Activated CD8-positive, alpha-beta memory T cell treated with anti-CD3 and anti-CD28 coated beads, Interleukin-2, amount 50 U/mL, for 4 hours (primary cell): ENCODE measurements at places on chromosomes 5 and 9.

GRCh38 chr5:14715481-14715880 is 51.0 kb downstream of the OTULIN start:
- no peak for DNase-seq

DNA sequence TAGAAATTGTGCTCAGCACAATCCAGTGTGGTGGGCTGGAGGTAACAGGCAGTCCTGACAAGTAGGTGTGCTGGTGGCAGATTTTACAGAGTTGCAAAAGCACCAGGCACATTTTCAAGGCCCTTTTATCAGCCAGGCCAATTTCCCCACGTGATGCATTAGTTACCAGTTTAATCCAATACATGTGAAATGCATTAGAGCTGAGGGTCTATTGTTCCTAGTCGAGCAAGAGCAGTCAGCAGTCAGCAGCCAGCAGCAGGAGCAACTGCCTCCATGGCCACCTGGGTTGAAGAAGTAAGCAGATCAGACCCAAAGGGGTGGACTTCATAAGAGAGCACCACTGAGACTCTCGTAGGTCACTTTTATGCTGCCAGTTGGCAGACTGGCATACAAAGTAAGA is 76.7 kb downstream of the EPB41L4A start:
- no peak for DNase-seq

DNA sequence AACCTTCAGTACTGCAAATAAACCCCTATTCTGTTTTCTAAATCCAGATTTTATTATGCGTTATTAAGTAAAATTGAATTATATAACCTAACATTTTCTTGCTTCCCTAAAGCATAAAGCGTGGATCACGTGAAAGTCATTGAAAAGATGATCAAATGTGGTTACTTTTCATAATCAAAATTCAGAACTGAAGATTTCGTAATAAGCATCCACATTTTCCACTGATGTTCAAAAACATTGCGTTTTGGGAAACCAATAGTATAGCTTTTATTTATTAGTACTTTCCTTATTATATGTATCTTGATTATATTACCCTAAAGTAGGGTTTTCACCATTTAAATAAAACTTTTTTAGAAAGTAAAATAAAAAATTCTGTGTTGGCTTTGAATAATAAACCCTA is 1.8 kb downstream of the SLF1 start:
- DNase-seq: no peak

DNA sequence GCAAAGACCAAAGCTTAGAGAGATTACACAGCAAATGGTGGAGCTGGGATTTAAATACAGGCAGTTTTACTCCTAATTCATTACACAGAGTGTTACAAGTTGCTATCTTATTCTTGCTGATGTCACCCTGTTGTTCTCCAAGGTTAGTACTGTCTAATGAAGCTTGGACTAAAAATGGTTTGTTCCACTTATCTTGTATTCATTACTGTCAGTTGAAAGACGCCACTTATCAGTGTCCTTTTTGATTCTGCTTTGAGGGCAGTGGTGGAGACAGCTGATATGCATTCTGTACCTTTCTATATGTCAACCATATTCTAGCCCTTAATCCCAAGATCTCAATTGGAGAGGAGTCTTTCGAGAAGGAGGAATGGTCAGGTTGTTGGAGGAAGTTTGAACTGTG is 14.0 kb upstream of the DENND4C start:
- DNase-seq: no peak

- DNase-seq: no peak
Observed at GRCh38 chr9:91465420-91465819, 41.8 kb upstream of the NFIL3 start.

GRCh38 chr5:142971303-142972013 is 201.3 kb downstream of the ARHGAP26 start:
- DNase-seq: no peak

DNA sequence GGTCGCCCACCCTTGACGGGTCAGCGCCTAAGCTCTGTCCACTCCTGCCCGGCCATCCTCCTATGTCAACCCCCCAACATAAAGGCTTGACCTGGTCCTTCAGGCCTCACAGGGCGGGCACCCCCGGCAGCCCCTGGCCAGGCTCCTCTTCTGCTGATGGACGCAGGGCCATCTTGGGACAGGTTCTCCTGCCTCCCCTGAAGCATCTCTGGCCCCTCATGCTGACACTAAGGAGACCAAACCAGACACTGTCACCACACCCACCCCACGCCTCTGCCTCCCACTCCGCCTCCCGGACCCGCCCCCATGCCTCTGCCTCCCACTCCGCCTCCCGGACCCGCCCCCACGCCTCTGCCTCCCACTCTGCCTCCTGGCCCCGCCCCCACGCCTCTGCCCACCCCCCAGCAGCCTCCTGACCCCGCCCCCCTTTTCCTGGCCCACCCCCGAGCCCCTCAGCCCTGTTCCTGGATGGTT is 6.8 kb downstream of the OBP2A start:
- no peak for DNase-seq
